ENCODE measurements at places on chromosomes 3 and 15.
A peak's percentile ranks its signal among the peaks of the same experiment; 100 is the strongest.

- no peak for DNase-seq
Measured at GRCh38 chr15:29131840-29132420, 137.7 kb downstream of the NSMCE3 start.

GRCh38 chr3:45011756-45012508 is 14.2 kb upstream of the CLEC3B start:
- DNase-seq: no peak

- no peak for DNase-seq
Measured at GRCh38 chr3:50210510-50211367, 5.7 kb downstream of the SLC38A3 start.

GRCh38 chr15:45481135-45481534 is 41.4 kb downstream of the SLC30A4 start:
- DNase-seq: no peak

DNA sequence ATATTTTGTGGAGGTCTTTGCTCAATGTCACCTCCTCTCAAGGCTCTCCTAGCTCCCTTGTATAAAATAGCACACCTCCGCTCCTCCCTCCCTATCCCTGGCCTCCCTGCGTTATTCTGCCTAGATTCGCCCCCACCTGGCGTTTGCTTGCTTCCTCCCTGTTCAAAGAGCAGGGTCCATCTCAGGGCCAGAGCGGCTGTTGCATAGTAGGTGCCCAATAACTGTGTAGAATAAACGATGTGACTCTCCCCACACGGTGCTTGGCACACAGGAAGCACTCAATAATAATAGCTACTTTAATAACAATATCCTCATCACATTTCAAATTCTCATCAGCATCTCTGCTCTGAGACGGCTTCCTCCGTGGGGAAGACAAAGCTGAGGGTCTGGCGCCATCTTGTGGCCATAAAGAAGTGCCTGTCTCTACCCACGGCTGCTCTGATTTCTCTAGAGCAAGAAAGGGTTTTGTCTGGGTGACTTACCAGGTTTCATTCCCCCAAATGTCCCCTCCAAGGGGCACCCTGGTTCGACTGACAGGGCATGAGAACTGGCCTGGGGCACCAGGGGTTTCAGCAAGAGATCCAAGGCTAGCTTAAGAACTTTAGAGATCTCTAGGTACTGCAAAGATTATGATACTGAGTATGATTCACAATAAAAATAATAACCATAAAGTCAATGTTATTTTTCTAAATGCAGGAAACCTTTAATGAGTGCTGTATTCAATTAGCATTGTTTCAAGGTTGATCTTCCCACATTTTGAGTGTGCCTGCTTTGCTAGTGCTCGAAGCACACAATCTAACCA is 16.1 kb downstream of the CD276 start:
- peak; percentile 27 for DNase-seq

DNA sequence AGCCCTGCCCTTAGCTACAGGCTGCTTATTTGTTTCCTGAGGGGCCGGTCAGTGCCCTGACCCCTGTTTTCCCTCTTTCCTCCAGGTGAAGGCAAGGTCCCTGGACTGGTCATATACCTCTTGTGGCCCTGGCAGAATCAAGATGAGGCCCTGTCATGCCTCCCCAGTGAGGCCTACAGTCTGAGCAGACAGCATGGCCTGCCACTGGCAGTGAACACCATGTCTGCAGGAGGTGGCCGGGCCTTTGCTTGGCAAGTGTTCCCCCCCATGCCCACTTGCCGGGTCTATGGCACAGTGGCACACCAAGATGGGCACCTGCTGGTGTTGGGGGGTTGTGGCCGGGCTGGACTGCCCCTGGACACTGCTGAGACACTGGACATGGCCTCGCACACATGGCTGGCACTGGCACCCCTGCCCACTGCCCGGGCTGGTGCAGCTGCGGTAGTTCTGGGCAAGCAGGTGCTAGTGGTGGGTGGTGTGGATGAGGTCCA is 1.2 kb downstream of the KLHDC8B start:
- no peak for DNase-seq

- no peak for DNase-seq
Measured at GRCh38 chr15:62799919-62800318, 242.6 kb upstream of the TPM1 start.

DNA sequence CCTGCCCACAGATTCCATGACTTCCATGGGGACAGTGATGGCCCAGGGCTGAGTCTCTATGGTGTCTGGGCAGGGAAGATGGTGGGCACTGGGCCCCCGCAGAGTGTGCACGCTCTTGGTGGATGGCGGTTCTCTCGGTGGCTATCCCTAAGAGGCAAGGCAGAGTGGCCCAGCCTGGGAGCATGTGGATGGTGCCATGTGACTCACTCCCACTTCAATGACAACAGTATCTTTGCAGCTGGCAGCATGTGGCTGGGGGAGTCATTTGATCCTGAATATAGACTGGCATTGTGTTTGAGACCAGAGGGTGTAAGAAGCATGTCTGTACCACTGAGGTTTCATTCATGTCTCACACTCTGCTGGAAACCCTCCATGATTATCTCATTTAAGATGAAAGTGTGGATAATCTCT is 101.2 kb downstream of the CORO2B start:
- DNase-seq: no peak

DNA sequence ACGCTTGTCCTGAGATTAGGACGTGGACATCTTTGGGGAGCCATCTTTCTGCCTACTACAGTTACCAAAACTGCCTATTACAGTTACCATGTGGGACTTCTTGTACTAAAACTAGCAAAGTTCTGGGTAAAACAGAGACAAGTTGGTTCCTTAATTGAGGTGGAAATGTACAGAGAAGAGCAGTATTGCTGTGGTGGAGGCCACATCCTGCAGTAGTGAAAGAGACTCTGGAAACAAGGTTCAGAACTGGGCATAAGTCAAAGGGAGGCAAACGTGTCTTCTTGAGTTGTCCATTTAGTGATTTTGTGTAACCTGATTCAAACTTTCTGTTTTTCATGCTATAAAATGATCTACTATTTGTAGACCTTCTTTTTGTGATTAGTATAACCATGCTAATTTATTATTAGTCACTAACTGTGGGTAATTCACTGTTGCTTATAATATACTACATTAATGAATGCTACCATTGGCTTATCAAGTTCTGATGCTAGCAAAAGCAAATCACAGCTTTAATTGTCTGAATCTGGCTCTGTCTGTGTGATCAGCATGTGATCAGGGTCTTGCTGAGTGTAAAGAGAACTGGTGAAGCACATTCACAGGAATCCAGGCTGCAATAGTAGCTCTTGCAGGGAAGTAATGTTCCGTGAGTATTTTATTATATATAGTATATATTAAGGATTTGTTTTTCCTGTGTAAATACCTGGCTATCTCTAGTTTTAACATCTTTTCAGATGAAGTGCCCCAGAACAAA is 207.9 kb upstream of the GAP43 start:
- DNase-seq: peak; percentile 33

GRCh38 chr3:179558742-179559364 is 3.9 kb upstream of the ACTL6A start:
- DNase-seq: peak; percentile 52

- DNase-seq: no peak
Measured at GRCh38 chr3:36401056-36401455, 20.8 kb downstream of the STAC start.

- DNase-seq: peak; percentile 53
Measured at GRCh38 chr3:11638495-11639358, 5.0 kb downstream of the VGLL4 start.

DNA sequence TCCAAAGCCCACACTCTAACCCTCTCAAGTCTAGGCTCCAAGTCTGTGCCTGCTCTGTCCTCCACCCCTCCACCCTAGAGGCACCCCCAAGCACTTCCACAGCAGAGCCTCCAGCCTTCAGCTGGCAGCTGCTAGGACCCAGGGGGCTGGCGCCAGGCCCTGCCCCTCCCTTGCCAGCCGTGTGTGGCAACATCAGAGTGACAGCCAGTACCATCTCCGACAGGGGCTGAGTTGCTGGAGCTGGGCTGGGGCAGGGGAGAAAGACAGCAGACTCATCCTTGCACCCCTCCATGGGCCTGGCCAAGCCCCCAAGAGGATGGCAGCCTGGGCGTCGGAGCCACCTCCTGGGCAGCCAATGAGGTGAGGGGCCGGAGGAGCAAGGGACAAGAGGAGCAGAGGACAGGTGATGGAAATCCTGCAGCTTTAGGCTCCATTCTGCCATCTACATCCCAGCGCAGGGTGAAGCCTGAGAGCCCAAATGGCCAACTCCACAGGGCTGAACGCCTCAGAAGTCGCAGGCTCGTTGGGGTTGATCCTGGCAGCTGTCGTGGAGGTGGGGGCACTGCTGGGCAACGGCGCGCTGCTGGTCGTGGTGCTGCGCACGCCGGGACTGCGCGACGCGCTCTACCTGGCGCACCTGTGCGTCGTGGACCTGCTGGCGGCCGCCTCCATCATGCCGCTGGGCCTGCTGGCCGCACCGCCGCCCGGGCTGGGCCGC is at the start of gene GPR62:
Gene GPR62, plus strand, starts transcription at position 207 of the 718 bp plus-strand sequence. Its CDS starts 272 bp downstream, at position 479.
- no peak for DNase-seq

GRCh38 chr3:48716982-48717746 is at the start of gene IP6K2:
Gene IP6K2, minus strand, starts transcription at chr3:48717221. Its CDS starts 21,930 bp downstream, at chr3:48695291.
- DNase-seq: peak; percentile 84

GRCh38 chr3:134694946-134695543 is 44.2 kb upstream of the KY start:
- DNase-seq: no peak

DNA sequence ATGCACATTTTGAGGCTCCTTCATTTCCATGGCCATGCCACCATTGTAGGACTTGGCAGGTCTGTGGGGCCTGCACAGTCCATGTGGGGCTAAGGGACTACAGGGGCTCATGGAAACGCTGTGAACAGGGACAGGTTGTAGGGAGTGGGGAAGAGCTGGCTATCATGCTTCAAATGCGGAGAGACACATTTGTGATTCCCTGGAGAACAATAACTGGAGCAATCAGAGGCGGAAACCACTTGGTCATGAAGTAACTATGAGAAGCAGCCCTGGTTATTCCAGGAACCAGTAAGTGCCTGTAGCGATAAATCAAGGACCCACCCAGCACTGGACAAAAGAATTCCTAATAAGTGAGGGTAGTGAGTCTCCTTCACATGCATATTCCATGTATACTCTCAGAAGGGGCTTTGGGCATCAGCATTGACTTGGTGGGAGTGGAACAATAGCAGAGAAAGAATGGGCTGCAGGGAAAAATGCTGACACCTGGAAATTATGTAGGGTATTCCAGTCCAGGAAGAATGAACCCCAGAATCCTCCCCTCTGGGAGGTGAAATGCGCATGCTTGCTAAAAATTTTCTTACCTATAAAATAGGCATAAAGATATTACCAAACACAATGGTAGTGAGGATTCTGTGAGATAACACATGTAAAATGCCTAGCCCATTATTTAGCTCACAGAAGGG is 251.4 kb upstream of the ROPN1 start:
- DNase-seq: no peak

GRCh38 chr3:65556934-65557577 is 481.7 kb downstream of the MAGI1 start:
- no peak for DNase-seq

DNA sequence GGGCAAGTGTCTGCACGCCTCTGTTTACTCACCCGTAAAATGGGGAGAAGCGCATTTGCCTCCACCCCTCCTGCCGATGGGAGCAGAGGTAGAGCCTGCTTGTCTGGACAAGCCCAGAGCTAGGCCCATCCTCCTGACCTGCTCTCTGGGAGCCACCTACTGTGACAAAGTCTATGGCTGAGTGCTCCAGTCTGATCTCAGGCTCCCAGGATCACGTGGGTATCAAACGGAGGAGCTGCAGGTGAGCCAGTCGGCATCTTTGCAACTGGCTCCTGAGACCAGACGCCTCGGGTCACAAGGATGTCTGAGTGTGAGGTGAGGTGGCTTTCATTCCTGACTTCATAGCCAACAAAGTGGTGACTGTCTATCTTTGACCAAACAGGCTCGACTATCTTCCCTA is 2.1 kb upstream of the ALDH1A3 start:
- DNase-seq: peak; percentile 39

Data from DMS79 treated with DMSO at 0.1 percent for 48 hours (cell line).